ENCODE measurements at places on chromosomes 6 and 20.
A peak's percentile ranks its signal among the peaks of the same experiment; 100 is the strongest.

- peak; percentile 49 for DNase-seq
Observed at GRCh38 chr20:1324598-1325172, 4.3 kb downstream of the SDCBP2 start.

DNA sequence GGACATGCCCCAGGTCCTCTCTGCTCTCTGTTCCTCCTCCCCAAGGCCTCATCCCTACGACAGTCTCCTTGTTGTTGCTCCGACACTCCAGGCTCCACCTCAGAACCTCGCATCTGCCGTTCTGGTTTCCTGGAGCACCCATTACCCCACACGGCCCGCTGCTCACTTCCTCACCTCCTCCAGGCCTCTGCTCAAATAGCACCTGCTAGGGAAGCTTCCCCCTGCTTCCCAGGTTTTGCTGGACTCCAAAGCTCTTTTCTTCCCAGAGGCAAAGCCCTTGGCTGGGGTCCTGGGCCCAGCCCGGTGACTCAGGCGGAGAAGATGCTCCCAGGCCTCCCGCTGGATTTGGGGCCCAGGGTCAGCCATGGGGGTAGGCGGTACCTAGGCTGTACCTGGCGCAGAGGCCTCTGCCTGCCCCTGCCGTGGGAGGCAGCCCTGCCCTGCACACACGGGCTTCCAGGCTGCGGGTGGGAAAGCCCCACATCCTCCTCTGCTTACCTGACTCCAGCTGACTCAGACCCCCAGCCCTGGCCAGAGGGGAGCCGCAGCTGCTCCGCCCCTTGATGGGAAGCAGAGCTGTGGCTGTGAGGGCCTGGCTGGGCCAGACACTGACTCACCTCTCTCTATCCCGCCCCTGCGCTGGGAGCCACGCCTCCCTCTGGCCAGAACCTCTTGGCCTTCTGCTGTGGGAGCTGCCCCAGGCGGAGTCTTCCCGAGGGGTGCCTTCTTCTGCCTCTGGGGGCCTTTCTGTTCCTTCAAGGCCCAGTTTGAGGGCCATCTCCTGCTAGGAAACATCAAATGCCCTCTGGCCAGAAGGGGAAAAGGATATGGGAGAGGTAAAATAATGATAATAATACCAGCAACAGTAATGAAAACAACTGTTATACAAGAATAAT lies 130.5 kb downstream of the CEBPB start:
- peak; percentile 58 for DNase-seq

GRCh38 chr6:110520209-110520965 lies 44.0 kb upstream of the SLC22A16 start:
- DNase-seq, result no peak

- DNase-seq, result no peak
Observed at GRCh38 chr6:77015350-77015749, 447.9 kb downstream of the HTR1B start.

DNA sequence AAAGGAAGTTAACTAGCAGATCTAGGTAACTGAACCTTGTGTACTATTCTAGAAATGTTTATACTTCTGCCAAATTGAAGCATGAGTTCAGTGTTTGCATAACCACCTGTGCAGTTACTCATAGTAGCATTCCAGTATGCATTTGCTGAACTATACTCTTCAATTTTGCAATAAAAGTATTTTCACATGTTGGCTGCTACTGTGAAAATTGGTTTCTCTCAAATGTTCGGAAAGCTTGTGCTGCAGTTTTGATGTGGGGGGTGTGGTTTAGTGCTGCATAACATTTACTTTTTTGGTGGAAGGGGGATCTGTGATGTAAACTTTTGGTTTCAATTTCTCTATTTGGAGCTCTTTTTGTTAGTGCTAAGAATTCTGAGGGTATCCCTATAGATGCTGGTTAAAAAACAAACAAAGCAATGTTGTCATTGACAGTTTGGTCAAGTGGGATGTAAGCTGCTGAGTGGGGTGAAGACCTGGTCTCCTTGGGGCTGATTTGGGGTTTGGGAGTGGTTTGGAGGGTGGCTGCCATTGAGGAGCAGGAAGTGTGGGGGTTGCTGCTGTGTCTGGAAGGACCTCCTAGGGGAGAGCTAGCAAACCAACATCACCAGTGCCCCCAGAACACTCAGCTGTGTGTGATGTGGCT lies 87.8 kb downstream of the CARMIL1 start:
- DNase-seq, result peak; percentile 37
